ENCODE measurements at places on chromosomes 6 and 20. TPM values are rescaled to one million over a fixed set of nuclear protein-coding genes. Genes with fewer than 3 reads are reported as not detected.

- DNase-seq: no peak
Observed at GRCh38 chr6:142361779-142362750, 60.3 kb downstream of the ADGRG6 start.

DNA sequence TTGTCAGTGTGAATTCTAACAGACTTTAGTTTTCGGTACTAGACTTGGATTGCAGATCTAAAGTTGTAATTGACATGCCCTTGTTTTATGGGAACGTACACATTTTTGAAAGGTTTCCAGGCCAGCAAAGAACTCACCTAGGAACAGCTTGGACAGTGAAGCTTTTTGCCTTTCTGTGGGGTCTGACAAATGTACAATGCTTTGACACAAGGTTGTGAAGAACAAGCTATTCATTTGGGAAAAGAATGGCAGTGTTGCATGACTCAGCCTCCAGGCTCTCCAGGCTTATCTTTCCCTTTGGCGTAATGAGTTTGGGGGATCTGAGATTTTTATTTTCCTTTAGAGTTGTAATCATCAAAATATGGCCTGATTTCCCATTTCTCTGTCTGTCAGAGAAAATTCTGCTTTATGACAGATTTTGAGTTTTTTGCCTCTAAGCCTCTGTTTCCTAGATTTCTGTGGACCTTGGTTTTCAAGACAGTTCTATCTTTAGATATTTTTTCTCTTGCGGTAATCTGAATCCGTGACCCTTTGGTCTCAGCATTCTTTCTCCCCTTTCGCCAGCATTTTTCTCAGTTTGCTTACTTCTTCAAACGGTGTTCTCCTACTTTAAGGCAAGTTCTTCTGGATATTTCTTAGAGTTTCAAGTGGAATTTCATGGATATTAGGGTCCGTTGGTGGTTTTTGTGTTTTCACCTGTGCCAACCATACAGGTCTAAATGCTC lies 221.0 kb downstream of the ADGB start:
- DNase-seq: no peak

DNA sequence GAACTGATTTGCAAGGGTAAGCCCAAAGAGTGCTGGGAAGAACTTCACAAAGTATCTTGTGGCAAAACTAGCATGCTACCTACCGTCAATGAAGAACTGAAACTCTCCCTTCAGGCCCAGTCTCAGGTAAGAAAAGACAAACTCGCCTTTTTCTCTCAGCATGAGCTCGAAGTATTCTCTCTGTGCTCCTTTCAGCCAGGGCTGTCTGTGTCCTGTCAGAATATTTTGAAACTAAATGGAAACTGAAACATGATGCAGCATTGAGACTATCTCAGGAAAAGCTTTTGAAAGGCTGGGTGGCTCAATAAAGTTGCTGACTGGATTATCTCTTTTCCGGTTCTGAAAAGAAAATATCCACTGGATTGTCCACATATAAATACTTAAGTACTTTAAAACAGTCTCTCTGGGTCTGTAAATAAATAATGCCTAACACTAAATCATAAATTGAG lies 696 bp downstream of the CALHM5 start:
- no peak for DNase-seq

DNA sequence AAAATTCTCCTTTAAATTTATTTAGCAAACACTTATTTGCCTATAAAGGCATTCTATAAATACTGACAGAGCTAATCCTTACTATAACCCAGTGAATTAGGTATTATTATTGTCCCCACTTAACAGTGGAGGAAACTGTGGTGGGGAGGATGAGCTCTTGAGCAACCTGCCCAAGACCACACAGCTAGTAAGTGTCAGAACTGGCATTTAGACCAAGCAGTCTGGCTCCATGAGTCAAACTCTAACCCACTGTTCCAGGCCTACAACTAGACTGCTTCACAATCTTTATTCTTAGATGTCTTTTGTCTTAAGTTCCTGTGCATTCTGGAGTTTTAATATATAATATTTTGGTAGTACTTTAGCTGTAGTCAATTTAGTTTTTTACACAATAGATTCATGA lies 530.8 kb downstream of the BCKDHB start:
- no peak for DNase-seq

- no peak for DNase-seq
Observed at GRCh38 chr6:148461986-148462577, 119.4 kb downstream of the SASH1 start.

DNA sequence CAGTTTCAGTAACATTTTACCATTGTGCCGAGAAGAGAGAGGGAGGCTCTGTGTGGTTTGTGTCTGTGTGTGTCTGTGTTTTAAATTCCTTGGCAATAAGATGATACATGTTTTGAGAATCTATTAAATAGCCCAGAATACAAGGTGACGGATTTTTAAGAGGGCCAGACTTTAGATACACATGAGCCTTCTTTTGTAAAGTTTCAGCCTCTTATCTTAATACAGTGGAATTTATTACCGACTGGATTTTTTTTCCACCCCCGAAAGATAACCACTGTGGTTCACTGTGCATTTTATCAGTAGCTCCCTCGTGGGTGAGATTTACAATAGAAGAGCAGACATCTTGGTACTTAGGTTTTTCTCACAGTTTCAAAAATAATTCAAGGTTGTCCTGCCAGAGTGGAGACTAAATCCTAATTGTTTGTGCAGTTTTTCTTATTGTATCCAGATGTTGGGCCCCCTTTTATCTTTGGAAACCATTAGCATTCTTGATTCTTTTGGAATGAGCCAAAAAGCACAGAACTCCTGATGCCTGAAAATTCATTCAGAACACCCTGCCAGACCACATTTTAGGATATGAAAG lies 49.9 kb downstream of the STK4 start:
- DNase-seq: no peak

DNA sequence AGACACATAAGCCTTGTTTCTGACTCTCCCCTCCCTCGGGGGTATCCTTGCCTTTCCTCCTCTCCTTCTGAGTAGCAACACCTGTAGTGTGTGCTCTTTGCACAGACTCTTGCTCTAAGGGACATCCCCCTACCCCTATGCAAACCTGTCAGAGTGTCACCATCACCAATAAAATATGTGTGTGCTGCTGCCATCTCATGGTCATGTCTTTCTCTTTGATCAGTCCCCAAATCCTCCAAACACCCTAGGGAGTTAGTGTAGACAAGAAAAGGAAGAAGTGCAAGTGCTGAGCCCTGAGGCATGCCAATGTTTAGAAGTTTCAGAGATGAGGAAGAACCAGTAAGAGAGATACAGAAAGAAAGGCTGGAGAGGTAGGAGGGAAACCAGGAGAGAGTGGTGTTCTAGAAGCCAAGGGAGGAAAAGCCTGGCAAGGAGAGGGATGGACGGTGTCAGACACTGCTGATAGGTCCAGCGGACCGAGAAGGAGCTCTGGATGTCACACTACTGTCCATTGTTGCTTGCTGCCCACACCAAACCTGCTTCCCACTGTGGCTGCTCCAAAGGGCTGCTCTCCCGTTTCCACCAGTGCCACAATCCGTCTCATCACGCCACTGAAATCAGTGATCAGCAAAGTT lies 16.4 kb downstream of the TRMT6 start:
- DNase-seq: no peak

GRCh38 chr20:4060856-4061695 lies 45.7 kb upstream of the RNF24 start:
- no peak for DNase-seq

- DNase-seq: no peak
Observed at GRCh38 chr20:54481442-54481841, 6.0 kb downstream of the DOK5 start.

- no peak for DNase-seq
Observed at GRCh38 chr6:3340358-3340802, 81.6 kb downstream of the PSMG4 start.

- DNase-seq: no peak
Observed at GRCh38 chr20:32391003-32391402, 32.9 kb downstream of the ASXL1 start.

DNA sequence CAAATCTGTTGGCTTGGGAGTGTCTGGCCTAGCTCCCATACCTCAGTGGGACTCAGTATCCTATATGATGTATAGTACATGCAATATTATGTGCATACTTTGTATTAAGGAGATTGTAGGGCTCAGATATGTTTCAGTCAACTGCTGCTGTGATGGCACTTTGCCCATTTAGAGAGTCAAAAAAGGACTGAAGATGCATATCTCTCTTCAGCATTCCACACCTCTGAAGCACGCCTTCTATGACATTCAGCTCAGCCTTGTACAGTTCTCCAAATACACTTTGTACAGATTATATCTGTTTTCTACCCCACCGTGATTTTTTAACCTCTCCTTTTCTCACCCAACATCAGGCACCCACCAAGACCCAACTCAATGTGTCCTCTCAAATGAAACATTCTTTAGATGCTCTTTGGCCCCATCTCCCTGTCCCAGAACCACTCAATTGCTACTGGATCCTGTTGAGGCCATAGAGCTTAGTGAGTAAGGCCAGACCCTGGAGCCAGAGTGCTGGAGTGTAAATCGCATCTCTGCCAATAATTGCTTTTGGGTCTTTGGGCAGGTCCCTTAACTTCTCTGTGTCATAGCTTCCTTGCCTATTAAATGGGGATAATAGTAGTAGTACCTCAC lies 15.6 kb downstream of the ENPP1 start:
- DNase-seq: no peak

Gene SSTR4
- 0.35 TPM for total RNA-seq

DNA sequence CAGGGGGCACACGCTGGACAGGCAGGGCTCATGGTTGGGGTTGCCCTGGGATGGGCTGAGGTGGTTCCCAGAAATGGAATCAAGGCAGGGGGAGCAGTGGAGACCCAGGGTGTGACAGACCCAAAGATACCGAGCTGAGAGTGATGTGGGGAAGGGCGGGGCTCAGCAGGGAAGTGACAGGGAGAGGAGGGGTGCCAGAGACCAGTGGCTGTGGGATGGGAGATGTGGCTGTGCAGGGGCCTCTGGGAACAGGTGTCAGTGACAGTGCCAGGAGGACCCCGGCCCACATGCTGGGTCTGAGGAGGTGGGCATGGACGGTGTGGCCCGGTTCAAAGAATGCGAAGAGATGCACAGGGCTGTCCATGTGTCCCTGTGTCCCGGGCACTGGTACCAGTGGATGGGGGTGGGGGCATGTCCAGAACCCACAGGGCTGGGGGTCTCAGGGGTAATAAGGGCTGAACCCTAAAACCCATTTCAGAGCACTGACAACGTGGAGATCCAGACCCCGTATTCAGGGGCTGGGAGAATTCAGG lies 1.0 kb downstream of the CABLES2 start:
- no peak for DNase-seq

Gene PRDM13
- total RNA-seq: not detected

GRCh38 chr6:99522531-99522930 lies 7.3 kb upstream of the USP45 start:
- DNase-seq: no peak

Gene RSPH4A
- total RNA-seq: 5.6 TPM

Gene UQCC2
- 39.6 TPM for total RNA-seq

Gene SLPI
- total RNA-seq: 1,714 TPM

Gene DNAH8
- total RNA-seq: 0.03 TPM

DNA sequence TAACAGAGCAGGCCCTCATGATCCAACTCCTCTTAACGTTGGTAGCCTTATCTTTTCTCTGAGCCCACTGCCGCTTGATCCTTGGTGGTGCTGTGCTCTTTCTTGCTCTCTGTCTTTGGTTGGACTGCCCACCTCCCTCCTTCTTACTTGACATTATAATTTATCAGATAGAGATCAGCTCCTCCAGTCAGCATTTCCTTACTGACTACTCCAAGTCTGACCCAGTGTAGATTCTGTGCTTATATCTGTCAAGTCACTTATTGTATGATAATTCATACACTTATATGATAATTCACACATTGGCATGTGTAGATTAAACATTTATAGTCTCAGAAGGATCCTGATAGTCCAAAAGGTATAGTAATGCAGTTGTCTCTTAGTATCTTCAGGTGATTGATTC lies 18.1 kb downstream of the PTPRA start:
- no peak for DNase-seq

Gene DYNLT1
- total RNA-seq: 101 TPM

DNA sequence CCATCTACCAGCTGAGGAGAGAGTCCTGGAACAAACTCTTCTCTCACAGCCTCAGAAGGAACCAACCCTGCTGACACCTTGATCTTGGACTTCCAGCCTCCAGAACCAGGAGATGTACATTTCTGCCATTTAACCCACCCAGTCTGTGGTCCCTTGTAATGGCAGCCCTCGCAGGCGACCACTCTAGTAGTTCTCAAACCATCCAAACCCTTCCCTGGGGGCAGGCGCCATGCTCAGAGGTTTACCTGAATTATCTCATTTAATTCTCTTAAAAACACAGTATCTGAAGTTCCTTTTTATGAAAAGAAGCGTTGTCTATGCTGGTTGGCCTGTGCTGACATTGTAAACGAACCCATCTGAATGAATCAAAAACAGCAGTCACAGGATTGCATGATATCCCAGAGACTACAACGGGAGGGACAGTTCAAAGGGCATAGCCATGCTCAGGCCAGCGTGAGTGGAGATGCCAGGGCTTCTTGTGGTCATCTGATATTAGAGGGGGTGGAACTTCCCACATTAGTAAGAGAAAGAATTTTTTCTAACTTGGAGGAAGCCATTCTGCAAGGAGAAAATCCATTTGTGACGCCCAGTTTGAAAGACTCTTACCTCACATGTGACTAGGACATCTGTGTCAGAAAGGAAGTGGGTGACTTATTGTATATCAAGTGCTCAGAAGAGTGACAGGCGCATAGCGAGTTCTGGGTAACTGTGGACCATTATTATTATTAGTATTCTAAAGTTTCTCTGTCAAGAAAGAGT lies 17.2 kb upstream of the TAGAP start:
- no peak for DNase-seq
